ENCODE measurements at places on chromosomes 5 and 9.
A peak's percentile ranks its signal among the peaks of the same experiment; 100 is the strongest.

DNA sequence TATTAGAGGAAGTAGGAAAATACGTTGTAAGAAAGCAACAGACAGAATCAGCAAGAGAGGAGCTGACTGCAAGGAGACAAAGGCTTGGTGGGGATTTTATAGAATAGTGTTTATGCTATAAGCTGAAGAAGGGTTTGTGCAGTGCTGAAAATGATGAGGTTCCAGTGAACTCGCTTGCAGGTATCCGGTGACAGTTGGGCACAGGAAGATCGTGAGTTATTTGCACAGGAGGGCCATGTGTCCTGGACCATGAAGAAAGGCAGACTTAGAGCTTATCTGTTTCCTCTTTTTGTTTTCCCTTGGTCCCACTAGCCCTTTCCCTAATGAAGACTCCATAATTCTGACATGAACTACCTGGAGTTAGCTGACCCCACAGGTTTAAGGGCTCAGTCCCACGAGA, 61.4 kb downstream of the NXNL2 start:
- DNase-seq = no peak

DNA sequence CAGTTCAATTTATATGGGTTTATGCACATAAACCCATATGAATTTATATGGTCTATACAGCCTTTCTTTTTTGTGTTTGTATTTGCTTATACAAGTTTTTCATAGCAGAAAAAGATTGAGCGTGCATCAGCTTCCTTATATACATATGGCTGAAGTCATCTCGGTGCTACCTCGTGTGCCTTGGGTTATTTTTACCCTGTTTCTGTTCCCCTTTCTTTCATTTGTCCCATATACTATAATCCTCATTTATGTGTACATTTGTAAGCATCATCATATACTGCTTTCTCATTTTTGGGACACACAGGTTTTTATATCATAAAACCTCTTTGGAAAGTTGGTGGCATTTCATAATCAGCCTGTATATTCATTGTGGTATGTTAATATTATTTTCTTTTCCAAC, 107.8 kb upstream of the ADAMTSL1 start:
- DNase-seq = no peak

DNA sequence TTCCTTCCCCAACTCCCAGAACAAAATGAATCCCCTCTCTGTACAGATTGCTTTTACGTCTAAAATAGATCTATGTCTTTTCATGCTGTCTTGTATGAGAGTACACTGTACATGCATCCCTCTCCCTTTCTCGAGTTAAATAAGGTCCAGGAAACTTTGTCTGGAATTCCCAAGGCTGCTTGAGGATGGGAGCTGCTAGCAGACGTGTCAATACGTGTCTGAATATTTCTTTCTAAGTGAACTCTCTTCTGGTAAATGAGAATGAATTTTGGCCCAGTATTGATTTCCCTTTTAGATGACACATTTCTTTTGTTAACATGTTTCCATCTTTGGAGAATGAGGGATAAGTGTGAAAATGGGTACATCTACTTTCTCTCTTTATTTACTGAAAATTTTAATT, 59.6 kb upstream of the GAS1 start:
- no peak for DNase-seq

DNA sequence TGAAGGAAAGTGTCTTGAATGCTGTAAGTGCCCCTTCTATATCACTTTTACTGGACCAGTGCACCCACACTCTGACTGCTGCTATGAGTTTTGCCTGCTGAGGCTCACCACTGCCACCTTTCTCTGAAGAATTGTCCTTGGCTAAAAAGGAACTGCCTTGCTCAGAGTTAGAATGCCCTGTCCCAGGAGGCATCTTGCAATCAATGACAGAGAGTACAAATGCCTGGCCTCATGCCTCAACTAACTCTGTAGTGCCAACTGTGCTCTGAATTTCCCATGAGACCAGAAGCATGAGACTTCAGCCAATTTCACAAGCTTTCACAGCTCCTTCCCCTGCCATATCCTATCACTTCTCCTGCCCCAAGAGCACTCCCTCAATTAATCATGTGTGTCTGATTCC, 569.7 kb downstream of the ZNF608 start:
- no peak for DNase-seq

- no peak for DNase-seq
Measured at GRCh38 chr5:10734037-10734709, 26.9 kb downstream of the DAP start.

DNA sequence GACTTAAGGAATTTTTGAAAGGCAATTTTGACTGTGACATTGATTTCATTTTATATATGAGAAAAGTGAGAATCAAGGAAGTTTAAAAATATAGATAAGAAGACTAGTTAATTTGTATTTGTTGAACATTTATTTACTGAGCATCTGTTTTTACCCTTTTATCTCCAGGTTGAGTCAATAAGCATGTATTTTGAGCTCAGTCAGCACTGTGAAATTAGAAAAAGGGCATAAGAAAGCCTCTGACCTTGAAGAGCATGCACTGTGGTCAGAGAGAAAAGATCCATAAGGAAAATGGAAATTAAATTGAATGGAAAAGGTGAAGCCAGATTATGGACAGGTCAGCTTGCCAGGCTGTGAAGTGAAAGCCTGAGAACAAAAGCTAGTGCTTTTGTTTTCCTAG, 44.4 kb downstream of the ELL2 start:
- no peak for DNase-seq

GRCh38 chr5:57325678-57326397, 152.0 kb downstream of the GPBP1 start:
- DNase-seq = no peak

GRCh38 chr9:123965801-123966686, 36.1 kb upstream of the DENND1A start:
- no peak for DNase-seq

GRCh38 chr5:108046955-108047670, 334.8 kb downstream of the FBXL17 start:
- DNase-seq = no peak

GRCh38 chr5:132425009-132425937, 55.8 kb downstream of the SLC22A5 start:
- peak; percentile 57 for DNase-seq

DNA sequence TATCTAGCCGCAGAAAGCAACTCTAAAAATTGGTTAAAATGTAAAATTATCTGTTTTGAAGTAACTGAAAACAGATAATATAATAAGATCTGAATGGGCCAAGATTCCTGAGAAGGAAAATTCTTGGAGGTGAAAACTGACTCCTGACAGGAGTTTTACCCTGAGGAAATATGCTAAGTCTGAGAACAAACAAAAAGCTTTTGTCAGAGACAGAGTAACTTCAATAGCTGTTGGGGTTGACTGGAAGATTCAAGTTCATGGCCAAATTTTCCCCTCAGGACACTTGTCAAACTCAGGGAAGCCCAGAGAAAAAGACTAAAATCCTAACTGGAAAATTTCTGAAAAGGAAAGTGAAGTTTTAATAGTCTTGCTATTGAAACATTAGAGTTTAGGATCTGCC, 5.7 kb downstream of the PCDHB4 start:
- no peak for DNase-seq

GRCh38 chr5:178201927-178202235, 2.5 kb upstream of the HNRNPAB start:
- no peak for DNase-seq

DNA sequence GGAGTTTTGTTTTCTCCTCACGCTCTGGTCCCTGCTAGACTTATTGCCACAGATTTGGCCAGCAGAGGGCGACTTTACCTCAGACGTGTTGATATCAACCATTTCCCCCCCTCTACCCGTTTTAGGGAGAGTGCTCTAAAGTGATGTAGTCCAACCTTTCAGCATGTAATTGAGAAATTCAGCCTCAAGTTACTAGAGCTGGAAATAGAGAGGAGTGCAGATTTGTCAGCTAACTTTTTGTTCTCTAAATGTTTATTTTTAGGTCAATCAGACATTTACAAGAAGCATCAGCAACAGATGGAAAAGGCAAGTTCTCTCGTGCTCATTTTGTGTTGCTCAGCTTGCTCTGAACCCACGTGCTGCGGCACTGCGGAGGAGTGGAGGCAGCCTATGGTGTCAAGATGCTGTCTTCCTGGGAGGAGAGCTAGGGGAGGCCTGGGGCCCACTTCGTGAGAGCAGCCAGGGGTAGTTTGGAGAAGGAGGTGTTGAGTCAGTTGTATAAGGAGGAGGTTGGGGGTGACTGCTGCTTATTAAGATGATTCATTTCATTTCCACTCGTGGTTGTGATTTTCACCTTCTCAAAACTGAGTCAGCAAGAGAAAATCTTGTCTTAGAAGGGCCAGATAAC, 53.6 kb downstream of the GPR107 start:
- peak; percentile 75 for DNase-seq

GRCh38 chr5:74107899-74108298, 481.9 kb downstream of the ARHGEF28 start:
- DNase-seq = no peak

DNA sequence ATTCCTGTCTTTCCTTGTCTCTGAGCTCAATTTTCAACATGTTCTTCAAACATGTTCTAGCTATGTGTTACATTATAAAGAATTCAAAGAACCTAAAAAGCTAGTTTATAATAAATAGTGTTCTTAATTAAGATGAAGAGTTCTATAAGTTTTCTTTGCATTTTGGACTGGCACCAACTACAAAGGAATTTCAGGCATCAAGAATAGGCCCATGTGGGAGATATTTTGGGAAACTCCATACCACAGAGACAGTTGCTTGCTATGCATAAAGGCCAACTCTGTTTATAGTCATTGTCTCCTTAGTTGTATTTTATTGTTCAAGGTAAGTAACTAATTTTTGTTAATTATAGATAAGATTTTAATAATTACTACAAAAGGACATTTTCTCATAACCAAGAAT, 4.5 kb downstream of the SLF1 start:
- no peak for DNase-seq

DNA sequence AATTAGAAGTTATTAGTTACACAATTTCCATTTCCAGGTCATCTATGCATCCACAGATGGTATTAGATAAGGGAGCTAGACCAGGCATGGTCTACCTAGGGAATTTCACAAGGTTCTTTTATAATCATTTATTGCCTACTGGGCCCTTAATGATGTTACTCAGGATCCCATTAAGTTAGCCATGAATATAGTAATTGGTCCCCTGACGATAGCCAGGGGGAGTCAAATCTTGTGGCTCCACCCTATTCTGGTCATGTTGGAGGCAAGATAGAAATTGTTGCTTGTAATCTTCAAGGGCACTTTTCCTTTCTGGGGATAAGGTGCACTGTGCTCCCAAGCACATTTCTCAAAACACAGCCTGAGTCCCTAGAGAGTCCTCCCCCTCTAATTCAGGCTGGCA, 14.1 kb upstream of the ELL2 start:
- DNase-seq = no peak

DNA sequence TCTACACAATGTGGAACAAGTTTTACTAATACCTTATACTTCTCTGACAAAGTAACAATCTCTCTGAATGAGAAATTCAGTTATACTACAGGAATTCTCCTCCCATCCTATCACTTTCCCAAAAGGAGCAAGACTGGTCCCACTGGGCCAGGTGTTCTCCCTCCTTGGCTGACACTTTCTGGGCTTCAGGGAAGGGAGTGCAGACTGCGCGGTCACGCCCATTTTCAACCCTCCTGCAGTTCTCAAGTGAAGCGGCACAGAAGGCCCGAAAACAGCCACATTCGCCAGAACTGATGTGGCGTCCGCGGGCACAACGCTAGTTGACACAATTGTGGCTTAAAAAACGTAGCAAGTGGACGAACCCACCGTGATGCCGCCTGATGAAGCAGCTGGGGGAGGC, 603 bp downstream of the SAXO1 start:
- DNase-seq = no peak

- no peak for DNase-seq
Measured at GRCh38 chr5:178392386-178392785, 159.8 kb upstream of the PHYKPL start.

- DNase-seq = no peak
Measured at GRCh38 chr5:78339617-78340436, 20.6 kb upstream of the SCAMP1 start.

DNA sequence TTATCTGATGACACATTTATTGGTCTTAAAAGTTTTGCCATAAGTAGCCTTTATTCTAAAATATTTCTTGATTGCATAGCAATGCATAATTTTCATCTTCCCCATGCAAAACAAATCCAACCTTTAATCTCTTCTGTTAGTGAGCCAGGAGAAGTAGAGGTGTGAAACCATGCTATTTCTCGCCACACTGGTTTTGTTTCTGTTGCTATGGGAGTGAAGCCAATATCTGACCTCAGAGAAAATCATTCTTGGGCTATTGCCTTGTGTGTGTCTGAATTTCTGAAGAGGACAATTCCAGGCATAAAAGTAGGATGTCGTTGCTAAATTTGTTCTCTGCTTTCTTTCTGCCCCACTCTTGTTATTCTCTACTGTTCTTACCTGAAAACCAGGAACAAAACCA, 183.6 kb downstream of the PTTG1 start:
- no peak for DNase-seq

GRCh38 chr9:112354081-112354743, 20.8 kb upstream of the PTBP3 start:
- DNase-seq = no peak

- no peak for DNase-seq
Measured at GRCh38 chr9:97615439-97616072, 17.6 kb downstream of the TSTD2 start.

DNA sequence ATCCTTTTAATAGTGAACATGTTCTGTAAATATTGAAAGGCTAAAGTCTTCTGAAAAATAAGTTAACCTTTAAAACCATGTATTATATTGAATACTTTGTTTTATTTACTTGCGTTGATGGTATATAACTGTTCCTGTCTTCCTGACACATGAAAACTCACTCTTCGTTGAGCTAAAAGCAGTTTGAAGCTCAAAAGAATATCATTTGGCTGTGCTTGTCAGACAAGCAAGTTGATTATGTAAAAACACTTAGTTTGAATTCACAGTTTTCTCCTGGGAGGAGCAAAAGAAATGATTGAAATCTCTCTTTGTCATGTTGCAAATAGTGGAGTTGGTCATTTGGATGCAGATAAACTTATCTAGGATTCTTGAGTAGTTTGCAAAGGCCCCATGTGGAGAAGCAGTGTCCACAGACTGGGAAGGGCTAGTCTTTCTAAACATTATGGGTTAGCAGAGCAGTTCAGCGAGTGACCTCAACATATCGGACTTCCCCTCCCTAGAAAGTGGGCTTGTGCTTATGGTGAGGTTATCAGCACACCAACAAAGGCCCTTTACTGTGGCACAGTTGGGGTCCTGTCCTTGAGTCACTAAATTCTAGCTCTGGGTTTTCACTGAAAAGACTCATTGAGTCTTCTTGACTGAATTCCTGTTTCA, 290.4 kb downstream of the CSNK1G3 start:
- no peak for DNase-seq

- no peak for DNase-seq
Measured at GRCh38 chr9:4837261-4838188, 44.8 kb downstream of the RCL1 start.

DNA sequence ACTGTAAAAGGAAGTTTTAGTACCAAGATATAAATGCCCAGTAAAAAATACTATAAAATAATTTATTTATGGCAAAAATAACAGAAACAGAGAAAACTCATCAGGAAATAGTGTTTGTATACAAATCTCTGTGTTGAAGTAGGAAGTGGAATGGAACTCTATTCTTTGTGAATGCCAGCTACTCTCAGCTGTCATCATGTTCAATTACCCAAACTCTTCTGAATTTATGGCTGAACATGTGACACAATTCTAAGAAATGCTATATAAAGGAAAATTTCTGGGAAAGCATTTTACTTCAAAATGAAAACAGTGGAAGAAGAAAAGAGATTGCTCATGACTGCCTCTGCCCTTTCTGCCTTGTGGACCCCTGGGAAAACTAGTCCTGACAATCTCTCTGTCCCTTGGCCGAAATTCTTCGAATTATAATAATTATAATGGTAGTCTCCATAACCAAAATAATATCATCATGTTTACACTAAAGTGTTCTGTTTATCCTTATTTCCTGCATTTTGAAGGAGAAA, 522.3 kb upstream of the ST8SIA4 start:
- DNase-seq = no peak

GRCh38 chr5:159481751-159482150, 151.5 kb upstream of the IL12B start:
- DNase-seq = no peak
